ENCODE measurements at places on chromosomes 3 and 15.

DNA sequence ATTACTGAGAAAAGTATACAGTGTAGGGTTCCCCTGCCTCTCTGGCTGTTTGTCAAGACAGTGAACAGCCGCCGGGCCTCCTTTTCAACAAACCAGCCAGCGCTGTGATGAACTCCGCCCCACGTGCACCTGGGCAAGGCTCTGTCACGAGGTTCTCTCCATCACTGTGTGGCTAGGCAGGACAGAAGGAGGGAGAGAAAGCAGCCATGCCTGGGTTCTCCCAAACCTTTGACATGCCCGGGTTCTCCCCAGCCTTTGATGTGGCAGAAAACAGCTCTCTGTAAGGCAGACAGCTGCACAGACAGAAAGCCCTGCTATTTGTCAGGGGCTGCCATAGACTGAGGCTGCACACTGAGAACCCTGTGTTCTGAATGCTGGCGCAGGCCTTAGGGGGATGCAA, 101.4 kb upstream of the TRPM1 start:
- DNase-seq: no peak

DNA sequence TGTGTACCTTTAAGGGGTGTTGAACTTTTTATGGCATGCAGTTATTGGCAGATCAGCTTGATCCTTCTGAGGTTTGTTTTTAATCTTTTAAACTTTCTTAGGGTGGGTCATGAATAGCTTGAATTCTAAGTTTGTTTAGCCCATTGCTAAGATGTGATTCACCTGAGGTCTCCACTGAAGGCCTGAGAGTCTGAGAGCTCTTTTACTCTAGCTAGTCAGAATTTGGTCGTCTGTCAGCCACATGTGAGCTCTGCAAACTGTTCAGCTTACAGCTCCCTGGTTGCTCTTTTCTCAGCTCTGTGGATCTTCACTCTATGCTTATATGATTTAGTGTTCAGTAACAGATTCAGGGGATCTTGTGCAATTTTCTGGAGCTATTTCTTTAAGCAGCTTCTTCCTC, 161.3 kb downstream of the ABHD5 start:
- no peak for DNase-seq

- no peak for DNase-seq
Observed at GRCh38 chr3:60599586-60599985, 651.7 kb downstream of the FHIT start.

DNA sequence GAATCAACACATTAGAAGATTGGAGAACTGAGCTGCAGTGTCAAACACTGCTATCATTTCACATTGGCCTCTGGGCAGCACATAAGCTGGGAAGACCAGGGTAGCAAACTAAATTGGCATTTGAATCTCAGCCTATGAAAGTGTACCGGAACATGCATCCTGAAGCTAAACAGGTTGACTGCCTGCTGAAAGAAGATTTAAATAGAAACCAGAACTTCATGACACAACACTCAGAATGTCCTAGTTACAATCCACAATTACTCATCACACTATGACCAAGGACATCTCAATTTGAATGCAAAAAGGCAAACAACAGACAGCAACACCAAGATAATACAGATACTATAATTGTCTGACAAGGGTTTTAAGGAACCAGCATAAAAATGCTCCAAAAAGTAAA, 26.2 kb downstream of the TM2D3 start:
- DNase-seq: no peak

- DNase-seq: no peak
Observed at GRCh38 chr3:45464336-45465170, 76.2 kb downstream of the LARS2 start.

GRCh38 chr15:62426387-62426956, 261.4 kb upstream of the C2CD4B start:
- no peak for DNase-seq

GRCh38 chr3:129228891-129229585, 20.4 kb upstream of the COPG1 start:
- no peak for DNase-seq

DNA sequence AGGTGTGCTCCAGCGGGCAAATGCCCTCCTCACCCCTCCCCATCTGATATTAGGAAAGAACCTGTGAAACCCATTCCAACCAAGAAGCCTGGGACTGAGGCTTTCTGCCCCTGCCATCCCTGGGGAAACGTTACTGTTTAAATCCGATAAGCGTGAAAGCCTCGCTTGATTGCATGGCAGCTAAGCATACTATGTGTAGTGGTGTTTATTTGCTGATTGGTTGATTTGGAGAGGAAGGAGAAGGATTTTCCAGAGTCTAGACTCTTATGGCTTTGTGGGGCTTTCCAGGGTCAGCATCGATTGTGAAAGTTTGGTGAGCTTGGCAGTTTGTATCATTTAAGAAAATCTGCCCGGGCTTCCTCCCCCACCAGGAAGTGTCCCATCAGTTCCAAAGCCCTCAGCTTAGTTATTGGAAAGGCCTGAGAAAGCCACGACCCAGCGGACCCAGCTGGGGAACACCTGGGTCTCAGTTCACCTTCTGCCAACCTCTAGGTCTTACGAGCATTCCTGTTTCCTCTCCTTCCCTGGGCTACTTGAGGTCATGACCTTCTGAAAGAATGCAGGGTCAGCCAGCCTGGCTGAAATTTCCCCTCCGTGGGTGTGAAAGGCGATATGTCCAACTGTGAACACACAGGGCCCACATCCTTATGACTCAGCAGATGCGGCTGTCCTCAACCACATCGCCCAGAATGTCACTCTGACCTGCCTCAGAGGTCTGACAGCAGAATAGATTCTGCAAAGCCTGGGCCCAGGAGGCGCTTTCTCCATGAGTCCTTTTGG, 62.8 kb upstream of the HERC1 start:
- peak; percentile 83 for DNase-seq

- DNase-seq: no peak
Observed at GRCh38 chr15:45981625-45982024, 346.8 kb downstream of the SQOR start.

DNA sequence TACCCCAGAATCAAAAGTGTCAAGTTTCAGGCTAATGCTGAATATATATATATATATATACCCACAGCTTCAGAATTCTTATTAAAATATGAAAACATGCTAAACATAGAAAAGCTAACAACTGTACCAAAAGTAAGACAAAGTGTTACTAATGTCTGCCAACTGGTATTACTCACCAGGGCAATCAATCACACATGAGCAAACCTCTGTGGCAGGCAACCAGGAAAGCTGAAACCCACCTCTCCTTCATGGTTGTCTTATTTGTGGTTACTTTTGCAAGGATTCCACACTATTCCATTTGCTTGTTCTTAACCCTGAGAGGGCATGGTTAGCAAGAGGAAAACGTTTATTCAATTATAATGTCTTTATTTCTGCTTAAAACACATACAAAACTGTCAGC, 512.3 kb upstream of the MDFIC2 start:
- no peak for DNase-seq

- DNase-seq: no peak
Observed at GRCh38 chr3:14093831-14094230, 30.8 kb downstream of the CHCHD4 start.

DNA sequence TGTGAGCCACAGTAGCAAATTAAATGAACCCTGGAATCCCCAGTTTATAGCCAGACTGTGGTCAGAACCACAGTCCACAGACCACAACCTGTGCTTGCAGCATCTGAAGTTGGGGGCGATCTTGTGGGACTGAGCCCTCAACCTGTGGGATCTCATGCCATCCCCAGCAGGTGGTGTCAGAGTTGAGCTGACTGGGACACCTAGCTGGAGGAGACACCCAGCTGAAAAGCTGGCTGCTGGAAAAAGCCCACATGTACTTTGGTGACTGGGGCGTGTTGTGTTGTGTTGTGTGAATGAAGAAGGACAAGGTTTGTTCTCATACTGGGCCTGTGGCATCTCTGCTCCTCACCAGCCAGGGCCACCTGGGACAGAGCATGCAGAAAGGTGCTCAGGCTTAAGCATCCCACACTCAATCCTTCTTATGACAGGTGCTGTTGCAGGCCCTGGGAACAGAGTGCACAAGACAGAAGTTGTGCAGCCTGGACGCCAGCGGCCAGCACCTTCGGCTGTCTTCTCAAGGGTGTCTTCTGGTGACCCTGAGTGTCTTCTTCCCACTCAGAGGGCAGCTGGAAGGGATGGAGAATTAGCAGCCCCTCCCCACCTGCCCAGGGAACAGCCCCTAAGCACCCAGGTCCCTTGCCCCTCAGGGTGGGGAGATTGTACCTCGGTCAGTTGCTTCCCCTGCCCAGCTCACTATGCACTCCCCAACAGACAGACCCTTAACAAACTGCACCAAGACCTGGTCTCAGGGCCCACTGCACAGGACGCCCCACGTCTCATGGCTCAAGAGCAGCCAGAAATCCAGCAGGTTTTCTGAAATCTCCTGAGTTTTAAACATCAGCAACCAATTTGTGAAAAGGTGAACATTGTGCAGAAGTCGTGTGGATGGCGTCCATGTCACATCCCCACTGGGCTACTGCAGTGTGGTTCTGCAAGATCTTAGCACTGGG, 2.2 kb upstream of the UROC1 start:
- DNase-seq: no peak

DNA sequence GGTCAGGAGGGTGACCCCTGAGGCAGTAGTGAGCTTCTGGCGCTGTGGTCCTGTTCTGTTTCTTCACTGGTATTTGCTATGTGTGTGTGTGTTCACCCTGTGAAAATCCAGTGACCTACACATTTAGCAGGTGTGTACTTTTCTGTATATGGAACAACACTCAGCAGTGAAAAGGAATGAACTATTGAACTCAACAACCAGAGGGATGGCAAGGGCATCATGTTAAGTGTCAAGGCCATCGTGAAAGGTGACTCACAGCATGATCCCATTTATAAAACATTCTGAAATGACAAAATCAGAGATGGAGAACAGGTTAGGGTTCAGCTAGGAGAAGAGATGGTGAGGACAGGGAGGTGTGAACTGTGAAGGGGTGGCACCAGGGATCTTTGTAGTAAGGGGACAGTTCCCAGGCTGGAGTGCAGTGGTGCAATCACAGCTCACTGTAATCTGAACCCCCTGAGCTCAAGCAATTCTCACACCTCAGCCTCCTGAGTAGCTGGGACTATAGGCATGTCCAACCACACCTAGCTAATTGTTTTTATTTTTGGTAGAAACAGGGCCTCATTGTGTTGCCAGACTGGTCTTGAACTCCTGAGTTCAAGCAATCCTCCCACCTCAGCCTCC, 10.0 kb upstream of the RAB43 start:
- no peak for DNase-seq

DNA sequence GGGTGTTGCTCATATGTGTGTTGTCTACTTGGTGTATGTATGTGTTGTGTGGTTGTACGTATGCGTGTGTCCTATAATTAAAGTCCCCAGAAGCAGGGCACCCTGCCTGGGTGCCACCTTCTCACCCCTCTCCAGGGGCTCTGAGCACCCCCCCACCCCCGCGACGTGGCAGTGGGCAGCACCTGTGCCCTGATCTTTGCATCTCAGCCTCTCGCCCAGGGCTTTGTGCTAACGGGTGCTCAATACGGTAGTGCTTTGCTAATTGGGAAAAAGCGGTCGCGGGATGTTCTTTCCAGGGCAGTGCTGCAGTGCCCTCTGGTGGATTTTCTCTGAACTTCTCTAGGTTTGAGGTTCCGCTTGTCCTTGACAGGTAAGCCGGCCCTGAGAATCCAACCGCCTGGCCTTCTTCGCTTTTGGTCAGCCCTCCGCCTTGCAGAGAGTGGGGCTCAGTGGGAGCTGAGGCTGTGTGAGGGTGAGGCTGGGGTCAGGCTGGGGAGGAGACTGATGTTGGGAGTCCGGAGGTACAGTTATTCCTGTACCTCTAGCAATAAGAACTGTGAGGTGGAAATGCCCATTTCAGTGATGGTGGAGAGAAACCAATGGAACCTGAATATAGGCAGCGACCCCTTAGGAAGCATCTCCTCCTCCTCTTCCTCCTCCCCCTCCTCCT, 17.6 kb upstream of the EPHB3 start:
- DNase-seq: peak; percentile 84

DNA sequence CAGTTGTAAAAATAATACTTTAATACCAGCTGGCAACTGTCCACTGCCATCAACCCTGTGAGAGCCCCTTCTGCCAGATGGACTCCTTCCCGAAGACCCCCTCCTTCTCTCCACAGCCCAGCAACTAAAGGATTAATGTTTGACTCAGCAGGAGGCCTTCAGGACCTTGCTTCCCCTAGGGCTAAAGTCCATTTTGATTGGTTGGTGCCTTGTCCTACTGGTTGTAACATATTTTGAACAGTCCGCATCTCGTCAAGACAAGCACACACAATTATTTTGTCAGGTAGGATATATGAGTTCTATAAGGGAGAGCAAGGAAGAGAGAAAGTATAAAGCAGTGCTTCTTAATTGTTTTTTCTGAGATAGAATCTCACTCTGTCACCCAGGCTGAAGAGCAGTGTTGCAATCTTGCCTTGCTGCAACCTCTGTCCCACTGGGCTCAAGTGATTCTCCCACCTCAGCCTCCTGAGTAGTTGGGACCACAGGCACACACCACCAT, 18.6 kb downstream of the ACOX2 start:
- no peak for DNase-seq

DNA sequence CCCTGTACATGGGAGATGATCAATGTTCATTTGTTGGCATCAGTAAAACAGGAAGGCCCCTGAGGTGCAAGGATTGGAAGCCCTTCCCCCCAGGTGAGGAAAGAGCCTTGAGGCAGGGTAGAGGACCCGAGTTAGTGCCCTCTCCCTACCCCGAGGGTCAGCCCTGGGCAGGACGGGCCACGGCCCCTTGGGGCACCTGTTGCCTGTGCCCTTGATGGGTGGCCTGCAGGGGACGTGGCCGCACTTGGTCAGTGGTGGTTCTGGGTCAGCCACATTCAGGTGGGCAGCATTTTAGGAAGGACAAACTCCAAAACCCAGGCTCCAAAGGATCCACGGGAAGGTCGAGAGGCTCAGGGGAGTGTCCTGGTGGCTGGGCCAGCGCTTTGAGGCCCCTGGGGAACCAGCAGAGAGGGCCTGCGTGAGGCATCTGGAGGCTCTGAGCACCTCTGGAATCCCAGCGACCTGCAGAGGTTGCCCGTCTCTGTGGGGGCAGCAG, 15.8 kb upstream of the RPUSD3 start:
- DNase-seq: no peak

GRCh38 chr3:197002701-197003454, 26.7 kb downstream of the MELTF start:
- peak; percentile 99 for DNase-seq

DNA sequence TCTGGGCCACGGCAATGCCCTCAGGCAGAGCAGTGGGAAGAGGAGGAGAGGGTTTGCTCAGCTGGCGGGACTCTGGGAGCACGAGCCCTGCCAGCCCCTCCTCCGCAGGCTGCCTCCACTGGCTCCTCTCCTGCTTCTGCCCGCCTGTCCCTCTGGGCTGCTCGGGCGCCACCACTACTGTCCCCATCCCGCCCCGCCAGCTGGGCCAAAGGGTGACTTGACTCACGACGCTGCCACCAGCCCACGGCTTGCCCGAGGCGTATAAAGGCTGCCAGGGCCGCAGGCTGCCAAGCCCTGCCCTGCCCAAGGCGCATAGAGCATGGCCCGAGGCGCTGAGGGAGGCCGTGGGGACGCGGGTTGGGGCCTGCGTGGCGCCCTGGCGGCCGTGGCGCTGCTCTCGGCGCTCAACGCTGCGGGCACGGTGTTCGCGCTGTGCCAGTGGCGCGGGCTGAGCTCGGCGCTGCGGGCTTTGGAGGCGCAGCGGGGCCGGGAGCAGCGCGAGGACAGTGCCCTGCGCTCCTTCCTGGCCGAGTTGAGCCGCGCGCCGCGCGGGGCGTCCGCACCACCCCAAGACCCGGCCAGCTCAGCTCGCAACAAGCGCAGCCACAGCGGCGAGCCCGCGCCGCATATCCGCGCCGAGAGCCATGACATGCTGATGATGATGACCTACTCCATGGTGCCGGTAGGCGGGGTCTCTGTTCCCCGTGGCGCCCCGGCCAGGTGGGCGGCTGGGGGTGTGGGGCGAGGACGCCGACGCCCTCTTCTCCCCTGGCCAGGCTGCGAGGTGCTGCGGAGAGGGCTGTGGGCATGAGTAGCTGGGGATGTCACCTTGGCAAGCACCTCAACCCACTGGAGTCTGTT, at the start of gene GLDN:
GLDN (plus strand) TSS at position 290 of the 861 bp plus-strand sequence; CDS start at position 320, 30 bp downstream.
- no peak for DNase-seq

All from GM20000 (cell line).